ENCODE measurements at places on chromosomes 7 and 10. TPM values are rescaled to one million over a fixed set of nuclear protein-coding genes. Genes with fewer than 3 reads are reported as not detected.
A peak's percentile ranks its signal among the peaks of the same experiment; 100 is the strongest.

ATP5F1C gene
- 316 TPM for total RNA-seq

DNA sequence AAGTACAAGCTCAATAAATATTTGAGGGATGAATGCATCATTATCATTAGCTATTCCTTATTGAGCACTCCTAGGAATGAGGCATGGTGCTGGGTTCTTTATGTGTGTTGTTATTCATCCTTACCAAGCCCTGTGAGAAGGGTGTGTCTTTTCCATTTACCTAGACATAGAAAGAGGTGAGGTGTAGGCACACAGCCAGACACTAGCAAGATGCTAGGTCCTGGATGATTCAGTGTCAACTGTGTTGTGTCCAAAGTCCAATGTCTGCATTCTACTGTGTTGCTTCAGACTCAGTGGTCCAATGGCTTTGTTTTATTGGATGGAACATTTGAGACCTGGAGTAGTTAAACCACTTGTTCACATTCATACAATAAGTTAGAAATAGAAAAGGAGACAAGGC is 605.5 kb downstream of the LRMDA start:
- H3K4me1 ChIP-seq: no peaks in the 10 kb centered on the region
- H3K36me3 ChIP-seq: no peaks in the 10 kb centered on the region
- DNase-seq: no peak
- no peaks in the 10 kb centered on the region for H3K27me3 ChIP-seq
- no peak overlapping the region for H3K27ac ChIP-seq

EEPD1 gene
- 0.91 TPM for total RNA-seq

- H3K36me3 ChIP-seq: no peaks in the 10 kb centered on the region
- DNase-seq: no peak
- no peak overlapping the region for H3K27ac ChIP-seq
- no peaks in the 10 kb centered on the region for H3K4me1 ChIP-seq
Observed at GRCh38 chr10:49382826-49383225, 13.1 kb downstream of the DRGX start.

DNA sequence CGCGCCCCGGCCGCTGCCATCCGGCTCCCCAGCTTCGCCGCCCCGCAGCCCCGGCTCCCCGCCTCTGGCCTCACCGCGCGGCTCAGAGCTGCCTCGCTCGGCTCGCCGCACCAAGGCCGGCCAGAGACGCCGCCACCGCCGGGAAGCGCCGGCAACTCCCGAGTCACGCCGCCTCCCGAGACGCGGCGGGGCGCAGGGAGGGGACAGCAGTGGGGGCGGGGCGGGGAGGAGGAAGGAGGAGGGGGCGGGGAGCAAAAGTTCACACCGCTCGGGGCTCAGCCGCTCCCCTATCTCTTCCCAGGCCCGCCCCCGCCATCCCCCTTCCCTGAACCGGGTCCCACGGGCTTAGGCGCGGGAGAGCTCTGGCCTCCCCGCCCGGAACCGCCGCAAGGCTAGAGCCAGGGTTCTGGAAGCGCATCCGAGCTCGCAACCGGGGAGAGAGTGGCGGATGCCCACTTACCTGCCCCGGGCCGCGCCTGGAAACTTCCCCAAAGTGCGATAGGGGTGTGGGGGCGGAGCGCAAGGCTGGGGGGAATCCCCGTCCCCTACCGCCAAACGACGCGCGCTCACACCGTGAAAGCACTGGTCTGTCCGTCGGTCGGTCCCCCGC is 1.0 kb downstream of the CHST15 start:
- H3K27me3 ChIP-seq: peaks cover 61% of the 10 kb centered on the region
- peak overlapping the region; percentile 66 for H3K4me3 ChIP-seq
- no peak overlapping the region for H3K27ac ChIP-seq
- no peaks in the 10 kb centered on the region for H3K4me1 ChIP-seq
- no peaks in the 10 kb centered on the region for H3K36me3 ChIP-seq

GRCh38 chr10:120616311-120616911 is 159.4 kb downstream of the PLPP4 start:
- H3K4me1 ChIP-seq: no peaks in the 10 kb centered on the region
- no peak overlapping the region for H3K4me3 ChIP-seq
- no peak overlapping the region for H3K27ac ChIP-seq
- no peak for DNase-seq

SPDYE1 gene
- not detected for total RNA-seq

- H3K27me3 ChIP-seq: no peaks in the 10 kb centered on the region
- no peak overlapping the region for H3K4me3 ChIP-seq
- H3K4me1 ChIP-seq: peaks cover 7% of the 10 kb centered on the region
- no peak for DNase-seq
- H3K27ac ChIP-seq: no peak overlapping the region
Observed at GRCh38 chr10:74794531-74794930, 31.9 kb upstream of the KAT6B start.

DNA sequence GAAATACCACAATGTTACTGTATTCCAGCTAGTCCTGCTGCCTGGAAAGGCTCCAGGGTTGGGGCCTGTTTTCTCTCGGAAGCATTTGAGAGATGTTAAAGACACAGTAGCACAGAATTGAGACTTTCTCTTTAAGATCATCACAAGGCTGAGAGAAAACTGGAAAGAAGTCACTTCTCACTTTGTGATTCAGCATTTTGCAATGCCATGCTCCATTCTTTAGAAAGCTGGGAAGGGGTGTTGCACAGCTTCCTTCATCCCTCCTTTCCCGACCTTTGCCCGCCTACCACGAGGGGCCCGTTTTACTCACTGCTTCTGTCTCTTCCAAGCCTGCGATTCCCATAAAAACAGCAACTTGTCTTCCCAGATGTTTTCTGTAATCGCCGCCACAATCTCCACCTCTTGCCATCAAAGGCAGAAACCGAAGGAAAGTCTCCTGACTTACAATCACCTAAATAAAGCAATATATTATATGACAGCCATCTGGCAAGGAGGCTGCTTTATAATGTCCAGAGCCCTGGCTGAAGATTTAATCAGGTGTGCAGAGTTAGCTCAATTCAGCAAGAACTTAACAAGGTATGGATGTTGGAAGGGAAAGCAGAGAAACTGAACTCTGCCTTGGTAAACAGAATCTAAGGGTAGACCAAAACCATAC is 18.9 kb downstream of the NOD1 start:
- no peaks in the 10 kb centered on the region for H3K27me3 ChIP-seq
- H3K27ac ChIP-seq: no peak overlapping the region
- DNase-seq: no peak
- peaks cover 2% of the 10 kb centered on the region for H3K4me1 ChIP-seq
- no peak overlapping the region for H3K4me3 ChIP-seq

DNA sequence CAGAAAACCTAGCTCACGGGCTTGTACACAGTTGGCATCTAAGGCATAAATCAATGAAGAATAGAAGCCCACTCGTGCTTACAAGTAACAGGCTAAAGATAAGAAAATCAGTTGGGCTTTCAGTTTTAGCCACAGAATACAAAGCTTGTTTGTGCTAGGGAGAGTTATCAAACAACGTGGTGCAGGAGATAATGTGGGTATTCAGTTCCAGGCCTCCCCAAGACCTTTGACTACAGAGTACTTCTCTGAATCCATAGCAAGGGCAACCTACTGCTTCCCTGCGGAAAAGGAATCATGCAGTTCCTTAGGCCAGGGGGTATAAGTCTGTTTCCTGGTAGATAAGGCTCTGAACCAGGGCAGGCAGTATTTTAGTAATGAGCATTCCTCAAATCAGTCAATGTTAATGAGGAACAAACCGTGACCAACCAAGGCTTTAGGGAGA is 219.5 kb upstream of the CSTF2T start:
- no peaks in the 10 kb centered on the region for H3K4me1 ChIP-seq
- H3K27me3 ChIP-seq: peaks cover 3% of the 10 kb centered on the region
- H3K36me3 ChIP-seq: no peaks in the 10 kb centered on the region
- H3K27ac ChIP-seq: no peak overlapping the region
- no peak overlapping the region for H3K4me3 ChIP-seq
- no peak for DNase-seq

TEX47 gene
- total RNA-seq: not detected

DNA sequence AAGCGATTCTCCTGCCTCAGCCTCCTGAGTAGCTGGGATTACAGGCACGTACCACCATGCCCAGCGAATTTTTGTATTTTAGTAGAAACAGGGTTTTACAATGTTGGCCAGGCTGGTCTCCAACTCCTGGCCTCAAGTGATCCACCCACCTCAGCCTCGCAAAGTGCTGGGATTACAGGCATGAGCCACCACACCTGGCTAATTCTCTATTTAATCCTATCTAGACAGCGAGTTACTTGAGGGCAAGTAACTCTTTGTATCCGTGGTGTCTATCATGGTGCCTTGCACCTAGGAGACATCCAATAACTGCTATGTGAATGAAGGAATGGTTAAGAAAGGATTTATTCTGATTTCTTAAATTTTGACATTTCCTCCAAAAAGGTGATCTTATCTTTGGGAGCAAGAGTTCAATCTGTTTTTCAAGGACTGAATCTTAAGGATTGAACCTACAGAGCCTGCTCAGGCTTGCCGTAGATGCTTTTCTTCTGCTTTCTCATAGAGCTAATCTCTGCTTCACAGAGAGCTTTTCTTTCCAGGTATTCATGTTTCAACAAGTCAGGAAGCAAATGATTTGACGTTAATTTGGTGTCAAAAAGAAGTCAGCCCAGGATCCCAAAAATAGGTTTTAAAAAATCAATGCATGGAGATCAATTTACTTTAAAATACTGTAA is 101.6 kb downstream of the CUL2 start:
- H3K27me3 ChIP-seq: no peaks in the 10 kb centered on the region
- no peaks in the 10 kb centered on the region for H3K4me1 ChIP-seq
- no peak overlapping the region for H3K27ac ChIP-seq
- no peak for DNase-seq
- H3K4me3 ChIP-seq: no peak overlapping the region
- H3K36me3 ChIP-seq: no peaks in the 10 kb centered on the region
